Activated T-cell treated with anti-CD3 and anti-CD28 coated beads, Interleukin-2, amount 50 U/mL, for 72 hours (primary cell): ENCODE measurements at places on chromosomes 4 and X.
A peak's percentile ranks its signal among the peaks of the same experiment; 100 is the strongest.

DNA sequence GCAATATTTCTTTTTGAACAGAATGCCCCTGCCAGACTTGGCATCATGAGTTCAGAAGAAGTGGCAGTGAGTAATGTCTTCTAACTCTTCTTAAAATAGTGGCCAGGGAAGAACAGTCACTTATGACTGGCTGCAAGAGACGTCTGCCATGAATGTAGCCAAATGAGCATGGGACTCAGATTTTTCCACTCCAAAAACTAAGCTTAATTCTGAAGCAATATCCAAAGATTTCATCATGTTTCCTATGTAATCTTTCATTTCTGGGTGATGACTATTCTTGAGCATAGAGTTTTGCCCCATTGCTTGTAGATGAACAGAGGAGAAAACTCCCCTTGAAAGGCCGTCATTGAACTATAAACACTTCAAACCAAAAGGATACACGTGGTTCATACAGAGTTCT lies 11.8 kb downstream of the AMBN start:
- no peaks in the 10 kb centered on the region for H3K36me3 ChIP-seq
- H3K27ac ChIP-seq, result no peak overlapping the region
- no peak for DNase-seq
- peaks cover 6% of the 10 kb centered on the region for H3K27me3 ChIP-seq

- H3K27ac ChIP-seq, result peak overlapping the region; percentile 91
- H3K4me1 ChIP-seq, result no peaks in the 10 kb centered on the region
- no peaks in the 10 kb centered on the region for H3K27me3 ChIP-seq
- DNase-seq, result no peak
These were observed 25.2 kb downstream of the YTHDC1 start for GRCh38 chr4:68324519-68325262.

GRCh38 chrX:152898442-152898841 lies 575 bp downstream of the ZNF185 start:
- no peaks in the 10 kb centered on the region for H3K36me3 ChIP-seq
- H3K4me1 ChIP-seq, result peaks cover 8% of the 10 kb centered on the region
- no peak for DNase-seq
- no peak overlapping the region for H3K4me3 ChIP-seq
- peaks cover 34% of the 10 kb centered on the region for H3K27me3 ChIP-seq

DNA sequence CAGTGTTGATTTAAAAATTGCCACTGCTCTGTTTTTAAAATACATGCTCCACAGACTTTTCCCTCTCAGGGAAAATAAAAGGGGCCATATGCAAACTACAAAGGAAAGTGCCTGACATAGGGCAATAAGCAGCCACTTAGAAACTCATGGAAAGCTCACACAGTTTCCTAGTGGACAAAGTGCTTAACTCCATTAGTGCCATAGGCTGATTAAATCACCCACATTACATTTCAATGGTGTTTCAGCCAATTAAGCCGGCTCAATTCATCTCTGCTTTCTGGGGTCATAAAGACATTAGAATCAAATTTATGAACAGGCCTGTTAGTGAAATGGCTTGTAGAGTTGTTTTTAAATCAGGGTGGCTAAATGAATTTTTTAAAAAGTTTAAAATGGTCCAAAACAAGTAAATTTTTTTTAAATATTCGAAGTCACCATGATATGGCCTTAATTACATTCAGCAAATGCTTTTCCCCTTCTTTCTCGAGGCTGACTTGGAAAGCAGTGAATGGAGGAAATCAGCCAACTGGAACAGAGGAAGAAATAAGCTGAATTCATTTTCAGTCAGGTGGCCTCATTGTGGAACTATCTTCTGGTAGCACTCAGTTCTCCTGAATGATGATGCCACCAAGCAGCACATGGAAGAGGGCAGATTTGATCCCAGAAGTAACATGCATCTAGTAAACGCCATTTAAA lies 2305.1 kb upstream of the AGA start:
- H3K36me3 ChIP-seq, result no peaks in the 10 kb centered on the region
- no peaks in the 10 kb centered on the region for H3K4me1 ChIP-seq

- peaks cover 6% of the 10 kb centered on the region for H3K4me1 ChIP-seq
- H3K27ac ChIP-seq, result no peak overlapping the region
- H3K27me3 ChIP-seq, result peaks cover 7% of the 10 kb centered on the region
- H3K36me3 ChIP-seq, result no peaks in the 10 kb centered on the region
- no peak overlapping the region for H3K4me3 ChIP-seq
- no peak for DNase-seq
These were observed 37.9 kb downstream of the LDB2 start for GRCh38 chr4:16860516-16860915.

- DNase-seq, result no peak
- H3K27me3 ChIP-seq, result no peaks in the 10 kb centered on the region
- no peak overlapping the region for H3K27ac ChIP-seq
- H3K4me3 ChIP-seq, result no peak overlapping the region
- H3K4me1 ChIP-seq, result no peaks in the 10 kb centered on the region
- no peaks in the 10 kb centered on the region for H3K36me3 ChIP-seq
These were observed 8.0 kb downstream of the PPARGC1A start for GRCh38 chr4:23881674-23882337.

- H3K4me1 ChIP-seq, result no peaks in the 10 kb centered on the region
- no peaks in the 10 kb centered on the region for H3K36me3 ChIP-seq
- DNase-seq, result no peak
- no peak overlapping the region for H3K4me3 ChIP-seq
- H3K27me3 ChIP-seq, result no peaks in the 10 kb centered on the region
These were observed 35.3 kb upstream of the SPRY1 start for GRCh38 chr4:123361195-123361861.

DNA sequence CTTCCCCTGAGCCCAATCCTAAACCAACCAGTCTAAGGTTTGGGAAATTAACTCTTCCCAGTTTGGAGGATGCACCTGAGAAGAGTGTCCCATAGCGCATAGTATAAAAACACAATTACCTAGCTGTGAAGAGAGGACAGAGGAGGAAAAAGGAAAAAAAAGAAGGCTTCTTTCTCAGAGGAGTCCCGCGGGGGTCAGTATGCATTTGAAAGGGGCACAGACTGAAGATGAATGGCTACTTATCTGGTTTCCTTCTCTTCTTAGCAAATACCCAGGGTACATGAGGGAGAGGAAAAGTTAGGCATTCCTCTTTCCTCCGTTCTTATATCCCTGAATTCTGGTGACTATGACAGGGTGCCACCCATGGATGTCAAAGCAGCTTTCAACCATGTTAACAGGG lies 96.9 kb downstream of the TMEM47 start:
- no peak for DNase-seq
- H3K4me3 ChIP-seq, result no peak overlapping the region
- H3K27me3 ChIP-seq, result no peaks in the 10 kb centered on the region
- no peaks in the 10 kb centered on the region for H3K4me1 ChIP-seq
- no peak overlapping the region for H3K27ac ChIP-seq
- no peaks in the 10 kb centered on the region for H3K36me3 ChIP-seq

GRCh38 chr4:128571747-128572146 lies 237.8 kb upstream of the JADE1 start:
- no peak overlapping the region for H3K4me3 ChIP-seq
- H3K27me3 ChIP-seq, result no peaks in the 10 kb centered on the region
- no peaks in the 10 kb centered on the region for H3K4me1 ChIP-seq
- H3K36me3 ChIP-seq, result no peaks in the 10 kb centered on the region

DNA sequence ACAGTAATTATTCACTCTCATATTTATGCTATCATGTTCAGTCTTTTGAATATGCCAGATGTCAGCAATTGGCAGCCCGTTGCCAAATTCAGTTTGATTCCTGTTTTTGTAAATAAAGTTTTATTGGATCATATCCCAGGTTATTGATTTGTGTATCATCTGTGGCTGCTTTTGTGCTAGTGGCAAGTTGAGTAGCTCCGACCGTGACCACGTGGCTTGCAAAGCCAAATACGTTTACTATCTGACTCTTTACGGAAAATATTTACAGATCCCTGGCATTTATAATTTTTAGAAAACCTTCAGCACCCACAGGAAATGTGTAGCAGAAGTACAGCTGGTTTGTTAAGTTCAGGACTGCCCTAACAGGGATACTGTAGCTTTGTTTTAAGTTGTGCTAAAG lies 67.4 kb downstream of the VCX2 start:
- H3K4me1 ChIP-seq, result no peaks in the 10 kb centered on the region
- no peak overlapping the region for H3K27ac ChIP-seq
- no peak for DNase-seq
- H3K27me3 ChIP-seq, result no peaks in the 10 kb centered on the region
- H3K4me3 ChIP-seq, result no peak overlapping the region

- H3K36me3 ChIP-seq, result peaks cover 2% of the 10 kb centered on the region
- H3K27me3 ChIP-seq, result peaks cover 1% of the 10 kb centered on the region
- H3K4me3 ChIP-seq, result peak overlapping the region; percentile 73
These were observed 178.7 kb downstream of the SH3KBP1 start for GRCh38 chrX:19708683-19709082.

GRCh38 chr4:176277162-176277904 lies 8.3 kb upstream of the ASB5 start:
- H3K27ac ChIP-seq, result no peak overlapping the region
- H3K36me3 ChIP-seq, result no peaks in the 10 kb centered on the region
- no peaks in the 10 kb centered on the region for H3K4me1 ChIP-seq
- H3K4me3 ChIP-seq, result no peak overlapping the region
- DNase-seq, result peak; percentile 25

- H3K4me3 ChIP-seq, result no peak overlapping the region
- no peaks in the 10 kb centered on the region for H3K36me3 ChIP-seq
- no peaks in the 10 kb centered on the region for H3K4me1 ChIP-seq
- no peak for DNase-seq
- peak overlapping the region; percentile 0 for H3K27ac ChIP-seq
These were observed 102.8 kb downstream of the NAF1 start for GRCh38 chr4:163063891-163064290.

DNA sequence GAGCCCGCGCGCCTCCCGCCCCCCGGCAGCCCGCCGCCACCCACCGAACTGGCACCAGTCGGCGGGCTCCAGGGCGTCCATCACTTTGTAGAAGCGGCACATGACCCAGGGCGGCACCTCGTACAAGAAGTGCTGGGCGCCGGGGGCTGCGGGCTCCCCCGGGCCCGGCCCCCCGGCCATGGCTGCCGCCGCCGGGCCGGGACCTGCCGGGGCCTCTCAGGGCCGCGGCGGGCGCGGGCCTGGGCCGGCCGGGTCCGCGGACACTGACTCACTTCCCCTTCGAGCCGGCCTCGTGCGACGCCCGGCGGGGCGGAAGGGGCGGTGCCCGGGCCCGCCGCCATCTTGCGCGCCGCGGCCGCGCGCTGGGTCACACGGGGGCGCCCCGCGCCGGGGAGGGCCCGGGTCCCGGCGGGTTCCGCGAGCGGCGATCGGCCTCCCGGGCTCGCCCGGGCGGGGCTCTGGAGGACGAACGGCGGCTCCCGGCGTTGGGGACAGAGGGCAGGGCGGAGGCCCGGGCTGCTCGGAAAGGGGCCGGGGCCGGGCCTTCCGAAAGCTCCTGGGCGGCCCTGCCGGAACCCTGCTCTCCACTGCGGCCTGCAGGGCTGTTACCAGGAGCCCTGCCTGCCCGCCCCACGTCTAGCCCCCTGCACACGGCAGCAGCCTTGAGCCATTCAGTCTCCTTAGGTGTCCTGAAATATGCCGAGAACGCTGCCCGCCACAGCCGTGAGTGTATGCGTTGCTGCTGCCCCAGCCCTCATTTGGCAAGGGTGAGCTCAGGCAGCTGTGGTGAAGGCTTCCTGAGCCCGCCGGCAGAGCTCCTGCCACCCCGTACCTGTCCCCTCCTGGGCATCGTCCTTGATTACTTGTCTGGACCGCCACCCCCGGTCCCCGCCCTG lies at the start of gene IRAK1:
Gene IRAK1, minus strand, starts transcription at position 270 of the 896 bp plus-strand sequence. Its CDS starts 90 bp downstream, at position 180.
- H3K27ac ChIP-seq, result peak within 1 kb of the TSS; percentile 97
- peak within 1 kb of the TSS; percentile 85 for H3K4me3 ChIP-seq
- H3K27me3 ChIP-seq, result peaks cover 5% of the 10 kb centered on the region
- DNase-seq, result peak; percentile 76
- peaks cover 20% of the 10 kb centered on the region for H3K4me1 ChIP-seq

GRCh38 chrX:132810964-132811712 lies 147.3 kb downstream of the HS6ST2 start:
- DNase-seq, result no peak
- H3K27me3 ChIP-seq, result peaks cover 21% of the 10 kb centered on the region
- no peak overlapping the region for H3K27ac ChIP-seq
- H3K4me1 ChIP-seq, result no peaks in the 10 kb centered on the region
- H3K4me3 ChIP-seq, result no peak overlapping the region
- no peaks in the 10 kb centered on the region for H3K36me3 ChIP-seq

- H3K4me1 ChIP-seq, result peaks cover 10% of the 10 kb centered on the region
- H3K27me3 ChIP-seq, result peaks cover 22% of the 10 kb centered on the region
- DNase-seq, result peak; percentile 0
- no peaks in the 10 kb centered on the region for H3K36me3 ChIP-seq
These were observed 63.5 kb upstream of the EMCN start for GRCh38 chr4:100581337-100581736.

DNA sequence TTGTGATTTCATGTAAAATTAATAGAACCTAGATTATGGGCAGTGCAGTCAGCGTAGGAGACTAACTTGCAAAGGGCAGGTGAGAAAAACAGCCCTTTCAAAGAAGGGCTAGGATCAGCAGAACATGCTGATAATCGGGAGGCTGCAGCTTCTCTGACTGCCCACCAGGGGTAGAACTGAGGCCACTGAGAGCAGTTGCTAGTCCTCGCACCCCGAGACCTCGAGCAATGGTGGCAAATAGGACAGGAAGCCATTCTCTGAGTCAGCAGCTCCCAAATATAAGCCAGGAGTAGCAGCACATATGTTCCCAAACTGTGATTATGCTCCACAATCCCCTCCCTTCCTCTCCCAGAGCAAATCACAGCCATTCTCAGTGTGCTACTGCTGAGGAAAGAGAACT lies 186.5 kb downstream of the MSL3 start:
- peak; percentile 0 for DNase-seq
- H3K27ac ChIP-seq, result no peak overlapping the region
- no peaks in the 10 kb centered on the region for H3K4me1 ChIP-seq

- H3K36me3 ChIP-seq, result no peaks in the 10 kb centered on the region
- H3K27ac ChIP-seq, result no peak overlapping the region
- no peaks in the 10 kb centered on the region for H3K4me1 ChIP-seq
- no peak overlapping the region for H3K4me3 ChIP-seq
- DNase-seq, result no peak
- H3K27me3 ChIP-seq, result no peaks in the 10 kb centered on the region
These were observed 54.0 kb upstream of the AFAP1 start for GRCh38 chr4:7993671-7994070.

DNA sequence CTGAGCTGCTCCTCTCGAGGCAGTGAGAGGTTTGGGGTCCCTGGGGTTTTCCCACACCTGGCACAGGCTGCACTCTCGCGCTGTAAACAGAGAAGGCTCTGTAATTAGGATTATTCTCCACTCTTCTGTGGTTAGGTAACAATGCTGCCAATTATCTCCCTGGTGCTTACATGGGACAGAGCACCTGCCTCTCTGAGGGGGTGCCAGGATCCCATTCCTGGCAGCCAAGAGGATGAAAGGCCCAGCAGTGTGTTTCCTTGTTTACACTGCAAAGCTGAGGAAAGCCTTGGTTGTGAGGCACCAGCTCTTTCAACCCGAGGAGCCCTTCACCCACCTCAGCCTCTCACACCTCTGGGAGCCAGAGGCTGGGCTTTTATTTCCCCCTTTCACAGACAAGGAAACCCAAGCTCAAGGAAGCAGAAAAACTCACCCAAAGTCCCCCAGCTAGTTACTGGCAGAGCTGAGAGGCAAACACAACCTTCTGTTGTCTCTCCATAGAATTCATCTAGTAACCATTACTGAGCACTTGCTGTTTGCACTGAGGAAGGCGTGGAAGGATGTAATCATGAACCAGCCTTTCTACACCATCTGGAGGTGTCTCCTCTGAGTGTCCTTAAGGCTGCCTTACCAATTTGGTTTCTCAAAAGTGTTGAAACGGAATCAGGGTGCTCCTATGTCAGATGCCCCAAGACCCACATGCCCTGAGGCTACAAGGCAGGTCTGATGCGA lies 39.7 kb upstream of the PROM1 start:
- no peak overlapping the region for H3K4me3 ChIP-seq
- H3K27me3 ChIP-seq, result no peaks in the 10 kb centered on the region
- H3K4me1 ChIP-seq, result peaks cover 28% of the 10 kb centered on the region
- no peak overlapping the region for H3K27ac ChIP-seq

- H3K27me3 ChIP-seq, result no peaks in the 10 kb centered on the region
- DNase-seq, result no peak
- H3K27ac ChIP-seq, result no peak overlapping the region
- H3K4me1 ChIP-seq, result peaks cover 9% of the 10 kb centered on the region
These were observed 161.8 kb downstream of the NAA11 start for GRCh38 chr4:79163981-79164490.
